ENCODE measurements at places on chromosomes 4 and X.

- no peak for DNase-seq
Observed at GRCh38 chr4:45004847-45005565, 278.6 kb upstream of the GNPDA2 start.

GRCh38 chr4:92334716-92335350, 31.1 kb downstream of the GRID2 start:
- DNase-seq, result no peak

GRCh38 chrX:107712231-107713202, 63.1 kb downstream of the TSC22D3 start:
- no peak for DNase-seq

DNA sequence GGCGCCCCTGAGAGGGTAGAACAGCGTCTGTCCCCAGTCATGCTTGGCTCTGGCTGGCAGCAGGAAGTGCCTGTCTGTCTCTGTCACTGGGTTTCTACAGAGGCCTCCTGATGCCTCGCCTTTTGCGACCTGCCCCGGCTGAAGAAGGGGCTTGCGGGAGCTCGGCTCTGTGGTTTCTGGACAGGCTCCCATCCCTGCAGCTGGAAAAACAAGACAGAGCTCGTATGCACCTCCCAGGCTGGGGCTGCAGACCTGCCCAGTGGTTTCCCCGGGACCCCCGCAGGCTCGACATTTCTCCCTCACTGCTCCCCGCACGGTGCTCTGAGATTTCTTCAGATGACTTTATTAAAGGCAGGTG, 57.0 kb upstream of the SORCS2 start:
- no peak for DNase-seq

GRCh38 chrX:68273887-68274286, 159.4 kb downstream of the OPHN1 start:
- no peak for DNase-seq

DNA sequence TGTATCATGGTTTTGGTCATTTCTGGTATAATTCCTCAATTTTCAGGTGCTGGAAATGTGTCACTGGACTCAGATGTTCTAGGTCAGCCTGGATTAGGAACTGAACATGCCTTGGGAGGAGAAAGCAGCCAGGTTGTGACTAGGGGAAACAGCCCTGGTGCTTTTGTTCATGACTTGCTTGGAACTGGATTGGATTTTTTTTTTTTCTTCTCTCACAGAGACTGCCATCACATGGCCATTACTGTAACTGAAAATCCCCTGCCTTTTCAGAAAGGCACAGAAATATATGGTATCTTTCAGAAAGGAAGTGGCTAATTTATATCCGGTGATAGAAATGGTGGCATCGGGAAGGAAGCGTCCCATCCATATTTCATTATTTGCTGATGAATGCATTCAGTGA, 34.6 kb downstream of the SEPTIN11 start:
- peak; percentile 34 for DNase-seq

DNA sequence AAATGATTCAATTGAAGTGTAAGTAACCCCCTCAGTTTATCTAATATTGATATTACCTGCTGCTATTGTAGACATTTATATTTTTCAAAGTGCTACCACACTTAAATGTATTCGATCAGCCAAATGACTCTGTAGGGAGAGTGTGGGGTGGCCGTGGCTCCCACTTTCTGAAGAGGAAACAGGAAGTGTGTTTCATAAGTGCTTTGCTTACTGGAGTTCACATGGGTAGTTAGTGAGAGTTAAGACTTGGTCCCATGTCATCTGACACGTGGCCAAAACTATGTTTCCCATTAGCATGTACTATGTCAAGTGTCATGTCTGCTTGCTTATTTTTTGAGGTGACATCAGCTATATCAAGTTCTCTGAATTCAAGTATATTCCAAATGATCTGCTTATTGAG, 308.1 kb upstream of the GATB start:
- no peak for DNase-seq

DNA sequence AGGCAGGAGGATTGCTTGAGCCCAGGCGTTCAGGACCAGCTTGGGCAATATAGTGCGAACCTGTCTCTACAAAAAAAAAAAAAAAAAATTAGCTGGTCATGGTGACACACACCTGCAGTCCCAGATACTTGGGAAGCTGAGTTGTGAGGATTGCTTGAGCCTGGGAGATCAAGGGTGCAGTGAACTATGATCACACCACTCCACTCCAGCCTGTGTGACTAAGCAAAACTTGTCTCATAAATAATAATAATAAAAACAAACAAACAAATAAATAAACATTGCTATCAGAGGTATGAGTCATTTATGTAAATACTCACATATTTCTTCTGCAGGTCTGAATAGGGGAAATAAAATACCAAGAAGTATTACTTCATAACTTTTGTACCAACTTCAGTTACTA, 1372.7 kb upstream of the AGA start:
- DNase-seq, result no peak

DNA sequence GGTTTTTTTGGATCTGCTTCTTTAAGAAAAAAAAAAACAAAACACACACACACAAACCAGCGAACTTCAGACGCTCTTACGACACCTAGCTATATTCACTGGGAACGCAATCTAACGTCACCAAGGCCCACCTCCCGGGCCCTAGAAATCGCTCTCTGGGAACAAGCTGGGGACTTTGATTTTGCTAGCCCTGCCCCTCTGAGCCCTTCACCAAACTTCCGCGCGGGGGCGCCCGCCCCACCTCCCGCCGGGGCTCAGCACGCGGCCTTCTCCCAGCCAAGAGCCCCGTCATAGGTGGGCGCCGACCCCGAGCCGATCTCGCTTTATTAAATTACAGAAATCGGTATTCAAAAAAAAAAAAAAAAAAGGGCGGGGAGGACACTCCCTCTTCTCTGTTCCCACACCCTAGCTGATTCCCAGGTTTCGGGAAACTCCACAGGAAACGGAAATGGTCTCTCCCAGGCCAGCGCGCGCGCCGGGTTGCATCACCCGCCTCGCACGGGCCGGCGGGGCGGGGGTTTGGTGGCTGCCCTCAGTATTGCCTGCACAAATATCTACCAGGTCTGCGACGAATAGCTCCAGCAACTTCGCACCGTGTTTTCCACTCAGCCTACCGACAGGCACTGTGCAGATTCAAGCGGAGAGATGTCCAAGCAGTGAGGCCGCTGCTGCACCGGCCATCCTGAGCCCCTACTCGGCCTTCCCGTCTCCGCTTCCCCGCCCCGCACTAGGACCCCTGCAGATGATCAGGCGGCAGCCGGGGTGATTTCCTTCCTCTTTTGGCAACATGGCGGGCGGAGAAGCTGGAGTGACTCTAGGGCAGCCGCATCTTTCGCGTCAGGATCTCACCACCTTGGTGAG, at the start of gene EIF2S3:
EIF2S3 (plus strand) TSS at position 775 of the 861 bp plus-strand sequence; CDS start at position 788, 13 bp downstream.
- DNase-seq, result peak; percentile 91

GRCh38 chr4:176800891-176801534, 8.3 kb upstream of the VEGFC start:
- DNase-seq, result no peak

DNA sequence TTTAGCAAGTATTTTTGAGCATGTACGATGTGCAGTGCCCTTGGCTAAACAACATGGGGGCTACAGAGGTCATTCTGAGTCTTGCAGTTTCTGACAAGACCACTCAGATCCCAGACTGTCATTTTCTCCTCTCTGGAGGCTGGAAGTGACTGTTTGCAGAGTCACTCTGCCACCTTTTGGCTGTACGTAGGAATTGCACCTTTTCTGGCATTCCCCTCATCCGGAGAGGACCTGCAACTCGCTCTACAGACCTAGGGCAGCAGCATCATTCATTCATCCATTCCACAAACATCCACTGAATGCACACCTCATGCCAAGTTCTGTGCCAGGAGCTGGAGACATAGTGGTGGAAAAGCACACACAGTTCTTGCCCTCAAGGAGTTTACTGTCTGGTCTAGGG, 160.4 kb upstream of the GPR101 start:
- DNase-seq, result peak; percentile 10

All from GM13977 (cell line).